ENCODE measurements at places on chromosomes 2 and 18. TPM values are rescaled to one million over a fixed set of nuclear protein-coding genes. Genes with fewer than 3 reads are reported as not detected.

GRCh38 chr18:74006143-74006542 lies 141.5 kb downstream of the FBXO15 start:
- H3K27ac ChIP-seq, result no peak overlapping the region
- H3K27me3 ChIP-seq, result no peaks in the 10 kb centered on the region
- H3K4me3 ChIP-seq, result no peak overlapping the region
- no peaks in the 10 kb centered on the region for H3K36me3 ChIP-seq
- no peak for DNase-seq
- no peaks in the 10 kb centered on the region for H3K4me1 ChIP-seq

DNA sequence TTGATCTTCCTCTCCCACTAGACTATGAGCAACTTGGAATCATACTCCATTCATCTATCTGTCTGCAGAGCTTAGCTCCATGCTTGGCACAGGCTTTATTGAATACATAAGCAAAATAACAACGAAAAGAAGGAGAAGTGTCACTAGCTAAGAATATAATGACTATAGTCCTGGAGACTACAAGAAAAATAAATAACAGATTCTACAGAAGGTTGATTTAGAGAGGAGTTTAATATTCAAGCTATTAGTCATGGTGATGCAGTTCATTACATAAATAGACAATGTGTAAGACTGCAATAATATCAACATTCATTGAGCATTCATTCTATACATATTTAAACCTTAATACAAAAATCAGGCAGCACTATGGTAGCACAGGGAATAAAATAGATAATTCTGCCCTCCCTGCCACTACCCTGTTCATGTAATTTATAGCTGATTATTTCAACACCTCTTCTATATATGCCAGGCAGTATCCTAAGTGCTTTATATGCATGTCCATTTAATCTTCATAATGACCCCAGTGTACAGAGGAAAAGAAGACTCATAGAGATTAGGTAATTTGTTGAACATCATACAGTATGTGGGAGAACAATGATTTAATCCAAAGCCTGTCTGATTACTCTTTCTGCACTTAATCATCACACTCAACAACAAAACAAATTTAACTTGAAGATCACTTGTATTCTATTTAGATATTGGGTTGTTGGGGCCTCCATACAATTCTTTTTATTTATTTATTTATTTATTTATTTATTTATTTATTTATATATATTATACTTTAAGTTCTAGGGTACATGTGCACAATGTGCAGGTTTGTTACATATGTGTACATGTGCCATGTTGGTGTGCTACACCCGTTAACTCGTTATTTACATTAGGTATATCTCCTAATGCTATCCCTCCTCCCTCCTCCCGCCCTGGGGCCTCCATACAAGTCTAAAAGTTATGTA lies 165.3 kb downstream of the RNF152 start:
- peaks cover 32% of the 10 kb centered on the region for H3K27me3 ChIP-seq
- DNase-seq, result no peak
- no peaks in the 10 kb centered on the region for H3K36me3 ChIP-seq
- no peak overlapping the region for H3K4me3 ChIP-seq

DNA sequence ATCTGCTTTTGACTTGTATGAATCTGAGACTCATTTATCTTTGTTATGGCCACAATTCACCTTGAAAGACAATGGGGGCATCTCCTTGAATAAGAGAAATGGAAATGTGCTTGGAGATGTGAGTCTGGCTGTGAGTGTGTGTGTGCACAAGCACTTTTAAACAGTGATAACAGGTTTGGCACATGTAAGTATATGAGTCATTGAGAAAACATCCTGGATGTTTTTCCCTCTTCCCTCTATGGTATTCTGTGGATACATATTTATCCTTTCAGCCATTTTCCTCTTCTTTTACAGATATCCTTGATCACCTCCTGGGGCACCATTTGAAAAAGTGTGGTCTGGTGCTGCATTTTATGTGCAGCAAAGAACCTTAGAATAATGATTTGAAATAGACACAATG lies 317.3 kb upstream of the THUMPD2 start:
- no peaks in the 10 kb centered on the region for H3K36me3 ChIP-seq
- no peaks in the 10 kb centered on the region for H3K27me3 ChIP-seq
- H3K4me1 ChIP-seq, result no peaks in the 10 kb centered on the region
- DNase-seq, result no peak
- no peak overlapping the region for H3K4me3 ChIP-seq
- no peak overlapping the region for H3K27ac ChIP-seq

GRCh38 chr18:35982409-35983114 lies 10.1 kb downstream of the RMP24 start:
- no peak overlapping the region for H3K27ac ChIP-seq
- peaks cover 24% of the 10 kb centered on the region for H3K36me3 ChIP-seq
- H3K27me3 ChIP-seq, result no peaks in the 10 kb centered on the region
- H3K4me3 ChIP-seq, result no peak overlapping the region

- H3K36me3 ChIP-seq, result no peaks in the 10 kb centered on the region
- no peaks in the 10 kb centered on the region for H3K27me3 ChIP-seq
- H3K4me3 ChIP-seq, result no peak overlapping the region
- DNase-seq, result no peak
Measured at GRCh38 chr18:12741351-12741750, 38.5 kb downstream of the PSMG2 start.

GRCh38 chr2:118112771-118113334 lies 24.6 kb downstream of the INSIG2 start:
- no peaks in the 10 kb centered on the region for H3K27me3 ChIP-seq
- no peak overlapping the region for H3K27ac ChIP-seq
- H3K4me1 ChIP-seq, result peaks cover 10% of the 10 kb centered on the region
- DNase-seq, result no peak
- H3K4me3 ChIP-seq, result no peak overlapping the region

GRCh38 chr2:190379249-190379964 lies 28.7 kb upstream of the MFSD6 start:
- no peaks in the 10 kb centered on the region for H3K36me3 ChIP-seq
- no peak for DNase-seq
- H3K4me3 ChIP-seq, result no peak overlapping the region
- no peak overlapping the region for H3K27ac ChIP-seq
- no peaks in the 10 kb centered on the region for H3K27me3 ChIP-seq
- H3K4me1 ChIP-seq, result no peaks in the 10 kb centered on the region

DNA sequence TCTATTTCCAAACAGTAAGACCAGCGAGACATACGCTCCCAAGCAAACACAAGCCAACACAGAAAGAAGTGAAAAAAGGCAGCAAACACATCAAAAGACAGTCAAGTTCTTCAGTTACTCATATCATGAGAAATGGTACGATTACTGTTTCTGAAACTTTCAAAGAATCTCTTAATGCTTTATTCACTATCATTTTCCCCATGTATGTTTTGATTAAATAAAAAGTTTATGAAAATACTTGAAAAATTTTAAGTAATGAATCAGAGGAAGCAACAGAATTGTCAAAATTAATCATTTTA lies 114.9 kb downstream of the HDAC4 start:
- peaks cover 45% of the 10 kb centered on the region for H3K4me1 ChIP-seq
- no peak for DNase-seq
- no peaks in the 10 kb centered on the region for H3K36me3 ChIP-seq
- peak overlapping the region; percentile 56 for H3K27ac ChIP-seq
- peaks cover 5% of the 10 kb centered on the region for H3K27me3 ChIP-seq
- H3K4me3 ChIP-seq, result peak overlapping the region; percentile 36

GRCh38 chr18:21453511-21453901 lies 147.0 kb downstream of the ESCO1 start:
- H3K4me1 ChIP-seq, result no peaks in the 10 kb centered on the region
- no peak overlapping the region for H3K27ac ChIP-seq
- no peaks in the 10 kb centered on the region for H3K36me3 ChIP-seq
- no peak overlapping the region for H3K4me3 ChIP-seq

DNA sequence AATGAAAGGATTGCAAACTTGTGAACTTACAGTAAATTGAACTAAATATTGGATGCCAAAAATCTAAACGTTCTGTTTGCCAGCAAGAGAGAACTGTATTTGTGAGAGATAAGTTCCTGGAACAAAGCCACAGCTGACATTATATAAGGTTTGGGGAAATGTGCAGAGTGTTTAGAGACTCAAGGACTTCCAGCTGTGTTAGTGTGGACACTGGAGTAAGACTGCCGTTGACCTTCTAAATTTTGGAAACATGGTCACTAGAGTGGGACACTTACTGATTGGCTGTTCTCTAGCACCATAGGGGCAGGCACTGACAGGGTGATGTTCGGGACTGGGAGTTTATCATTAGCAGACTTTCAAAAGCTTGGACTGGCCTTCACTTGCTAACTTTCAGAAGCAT lies 40.5 kb downstream of the SCN9A start:
- H3K36me3 ChIP-seq, result no peaks in the 10 kb centered on the region
- H3K27me3 ChIP-seq, result no peaks in the 10 kb centered on the region
- no peak overlapping the region for H3K27ac ChIP-seq
- no peaks in the 10 kb centered on the region for H3K4me1 ChIP-seq

DNA sequence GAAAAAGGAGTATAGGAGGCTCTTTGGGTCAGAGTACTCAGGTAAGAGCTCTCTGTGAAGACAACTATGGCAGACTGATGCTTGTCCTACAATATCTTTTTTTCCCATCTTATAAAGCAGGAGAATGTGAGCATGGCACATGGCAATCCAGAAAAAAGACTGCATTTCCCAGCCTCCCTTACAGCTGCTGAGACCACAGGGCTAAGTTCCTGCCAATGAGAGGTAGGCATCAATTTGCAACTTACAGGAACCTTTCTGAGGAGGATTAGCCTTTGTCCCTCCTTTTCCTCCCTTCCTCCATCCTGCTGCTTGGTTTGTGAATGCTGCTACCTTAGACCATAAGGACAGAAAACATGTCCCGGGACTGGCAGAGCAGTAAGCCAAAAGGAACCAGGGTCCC lies 37.8 kb upstream of the ST8SIA5 start:
- no peak for DNase-seq
- no peaks in the 10 kb centered on the region for H3K4me1 ChIP-seq
- H3K27ac ChIP-seq, result no peak overlapping the region
- peaks cover 4% of the 10 kb centered on the region for H3K27me3 ChIP-seq
- no peaks in the 10 kb centered on the region for H3K36me3 ChIP-seq

DNA sequence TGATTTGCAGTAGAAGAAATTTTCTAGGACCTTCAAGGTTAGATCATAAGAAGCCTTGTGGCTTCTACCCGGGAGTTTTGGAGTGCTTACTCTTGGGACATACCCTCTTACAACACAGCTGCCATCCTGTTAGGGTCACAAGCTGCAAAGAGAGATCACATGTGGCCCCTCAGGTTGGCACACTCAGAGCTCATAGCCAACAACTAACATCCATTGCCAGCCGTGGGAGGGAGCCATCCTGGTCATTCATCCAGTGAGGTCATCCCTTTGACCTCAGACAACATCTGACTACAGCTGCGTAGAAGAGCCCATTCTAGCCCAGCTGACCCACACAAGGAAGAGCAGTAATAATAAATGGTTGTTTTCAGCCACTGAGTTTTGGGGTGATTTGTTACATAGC lies 76.9 kb upstream of the NABP1 start:
- peaks cover 14% of the 10 kb centered on the region for H3K27me3 ChIP-seq
- no peaks in the 10 kb centered on the region for H3K36me3 ChIP-seq
- H3K4me3 ChIP-seq, result no peak overlapping the region
- H3K4me1 ChIP-seq, result peaks cover 14% of the 10 kb centered on the region
- H3K27ac ChIP-seq, result no peak overlapping the region
- DNase-seq, result no peak

DNA sequence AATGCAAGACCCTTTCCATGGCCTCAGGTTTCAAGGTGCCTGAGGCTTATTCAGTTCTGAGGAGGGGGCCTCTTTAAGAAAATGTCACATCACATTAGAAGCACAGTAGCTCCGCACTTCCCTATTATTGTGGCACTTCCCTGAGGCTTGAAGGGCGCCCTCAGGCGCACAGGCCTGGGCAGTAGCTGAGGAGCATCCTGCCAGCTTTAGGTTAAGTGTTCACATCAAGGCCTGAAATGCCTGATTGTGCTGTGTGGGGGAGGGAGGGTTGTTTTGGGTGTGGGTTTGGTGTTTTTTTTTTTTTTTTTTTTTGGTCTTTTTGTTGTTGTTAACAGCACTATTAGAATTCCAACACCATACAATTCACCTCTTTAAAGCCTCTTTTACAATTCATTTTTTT lies 107.9 kb downstream of the CABLES1 start:
- peaks cover 16% of the 10 kb centered on the region for H3K4me1 ChIP-seq
- H3K27ac ChIP-seq, result no peak overlapping the region
- no peak for DNase-seq
- H3K4me3 ChIP-seq, result no peak overlapping the region
- no peaks in the 10 kb centered on the region for H3K36me3 ChIP-seq

- H3K4me3 ChIP-seq, result no peak overlapping the region
- DNase-seq, result no peak
- H3K4me1 ChIP-seq, result no peaks in the 10 kb centered on the region
- H3K36me3 ChIP-seq, result no peaks in the 10 kb centered on the region
- no peak overlapping the region for H3K27ac ChIP-seq
Measured at GRCh38 chr2:4653991-4654390, 950.6 kb downstream of the DCDC2C start.

DNA sequence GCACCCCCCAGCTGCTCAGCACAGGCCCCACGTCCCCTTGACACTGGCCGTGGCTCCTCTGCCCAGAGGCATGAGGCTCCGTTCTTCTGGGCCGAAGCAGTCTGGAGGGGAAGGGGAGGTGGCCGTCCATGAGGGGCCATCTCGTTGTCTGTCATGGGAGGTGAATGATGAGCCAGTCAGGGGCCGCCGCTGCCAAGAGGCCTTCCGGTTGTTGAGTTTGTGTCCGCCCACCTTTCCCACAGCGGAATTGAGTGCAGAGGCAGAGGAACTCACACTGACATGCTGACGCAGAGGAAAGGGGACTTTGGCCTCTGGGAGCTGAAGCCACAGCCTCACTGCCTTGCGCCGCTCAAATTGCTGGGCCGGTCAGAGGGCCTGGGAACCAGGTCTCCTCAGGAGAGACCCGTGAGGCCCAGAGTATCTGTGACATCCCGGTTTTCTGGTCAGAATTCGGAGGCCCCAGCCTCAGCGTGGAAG lies 268.4 kb downstream of the ATAD2B start:
- H3K27ac ChIP-seq, result no peak overlapping the region
- H3K36me3 ChIP-seq, result no peaks in the 10 kb centered on the region
- H3K4me3 ChIP-seq, result no peak overlapping the region

Gene AQP12A
- not detected for total RNA-seq

Gene NMS
- total RNA-seq, result not detected

Gene ELMOD3
- total RNA-seq, result 19.9 TPM

Gene UCN
- 1.3 TPM for total RNA-seq

Gene PSMA8
- total RNA-seq, result 0.31 TPM

Gene HRH4
- 0.53 TPM for total RNA-seq

Gene FBXO41
- 40.1 TPM for total RNA-seq

Gene LINC00305
- total RNA-seq, result not detected
